ENCODE measurements at places on chromosomes 16 and 17.
A peak's percentile ranks its signal among the peaks of the same experiment; 100 is the strongest.

DNA sequence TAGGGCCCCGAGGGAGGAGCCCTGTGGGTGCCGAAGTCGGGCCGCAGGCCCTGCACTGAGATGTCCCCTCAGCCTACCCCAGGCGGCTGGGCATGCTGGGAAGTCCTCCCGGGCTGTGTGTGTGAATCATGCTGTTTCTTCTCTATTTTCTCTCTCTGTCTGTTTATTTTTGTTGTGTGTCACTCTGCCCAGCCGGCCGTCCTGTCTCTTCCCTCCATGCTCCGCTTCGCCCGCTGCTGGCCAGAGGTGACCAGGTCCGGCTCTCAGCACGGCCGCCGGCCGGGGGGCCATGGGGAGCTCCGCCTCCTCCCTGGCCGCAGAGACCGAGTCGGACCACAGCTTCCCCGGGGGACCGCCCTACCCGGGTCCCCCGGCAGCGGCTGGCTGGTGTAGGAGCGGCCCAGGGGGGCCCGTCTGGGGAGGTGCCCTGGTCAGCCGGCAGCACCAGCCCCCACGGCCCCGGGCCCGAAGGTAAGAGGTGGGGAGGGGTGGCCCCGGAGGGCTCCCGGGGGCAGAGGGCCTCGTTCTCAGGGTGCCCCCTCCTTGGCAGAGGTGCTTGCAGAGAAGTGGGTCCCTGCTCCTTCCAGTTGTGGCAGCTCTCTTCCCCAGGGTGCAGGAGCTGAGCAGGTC lies 12.5 kb downstream of the CAPN15 start:
- no peak for DNase-seq

DNA sequence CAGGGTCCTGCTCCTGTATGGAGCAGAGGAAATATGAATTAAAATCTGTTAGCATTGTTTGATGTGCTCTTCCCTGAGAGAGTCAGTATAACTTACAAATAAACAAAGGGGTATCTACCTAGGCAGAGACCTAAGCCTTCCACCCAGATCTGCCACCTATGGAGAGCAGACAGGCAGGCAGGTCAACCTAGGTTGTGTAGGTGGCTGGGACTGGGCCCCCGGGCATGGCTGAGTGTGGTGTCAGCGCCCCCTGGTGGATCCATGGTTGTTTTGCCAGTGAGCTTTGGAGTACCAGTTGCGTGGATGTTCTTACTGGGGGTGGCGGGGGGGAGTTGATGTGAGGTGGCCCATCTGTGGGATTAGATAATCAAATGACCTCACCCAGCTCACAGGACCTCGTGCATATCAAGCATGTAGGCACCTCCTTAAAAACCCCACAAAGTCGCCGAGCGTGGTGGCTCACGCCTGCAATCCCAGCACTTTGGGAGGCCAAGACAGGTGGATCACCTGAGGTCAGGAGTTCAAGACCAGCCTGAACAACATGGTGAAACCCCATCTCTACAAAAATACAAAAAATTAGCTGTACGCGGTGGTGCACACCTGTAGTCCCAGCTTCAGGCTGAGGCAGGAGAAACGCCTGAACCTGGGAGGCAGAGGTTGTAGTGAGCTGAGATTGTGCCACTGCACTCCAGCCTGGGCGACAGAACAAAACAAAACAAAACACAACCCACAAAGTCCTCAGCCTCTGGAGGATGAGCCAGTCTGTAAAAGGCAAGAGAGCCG lies 17.6 kb downstream of the DUS2 start:
- DNase-seq: peak; percentile 90

DNA sequence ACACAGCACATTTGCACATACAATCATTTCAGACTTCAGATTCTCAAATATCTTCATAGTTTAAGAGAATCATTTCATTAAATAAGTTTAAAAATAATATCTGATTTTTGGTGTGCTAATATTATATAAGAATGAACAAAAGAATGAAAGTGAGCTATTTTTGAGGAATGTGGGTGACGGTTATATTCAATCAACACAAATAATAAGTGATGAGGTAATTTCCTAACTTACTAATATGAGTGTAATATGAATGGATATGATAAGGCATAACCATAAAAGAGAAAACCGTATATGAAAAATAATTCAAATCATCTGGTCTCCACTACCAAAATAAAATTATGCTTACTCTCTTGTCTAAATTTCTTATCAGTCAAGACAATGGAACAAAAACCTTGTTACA lies 68.4 kb upstream of the NACA2 start:
- no peak for DNase-seq

GRCh38 chr17:83007504-83008185 lies 71.8 kb upstream of the METRNL start:
- no peak for DNase-seq

DNA sequence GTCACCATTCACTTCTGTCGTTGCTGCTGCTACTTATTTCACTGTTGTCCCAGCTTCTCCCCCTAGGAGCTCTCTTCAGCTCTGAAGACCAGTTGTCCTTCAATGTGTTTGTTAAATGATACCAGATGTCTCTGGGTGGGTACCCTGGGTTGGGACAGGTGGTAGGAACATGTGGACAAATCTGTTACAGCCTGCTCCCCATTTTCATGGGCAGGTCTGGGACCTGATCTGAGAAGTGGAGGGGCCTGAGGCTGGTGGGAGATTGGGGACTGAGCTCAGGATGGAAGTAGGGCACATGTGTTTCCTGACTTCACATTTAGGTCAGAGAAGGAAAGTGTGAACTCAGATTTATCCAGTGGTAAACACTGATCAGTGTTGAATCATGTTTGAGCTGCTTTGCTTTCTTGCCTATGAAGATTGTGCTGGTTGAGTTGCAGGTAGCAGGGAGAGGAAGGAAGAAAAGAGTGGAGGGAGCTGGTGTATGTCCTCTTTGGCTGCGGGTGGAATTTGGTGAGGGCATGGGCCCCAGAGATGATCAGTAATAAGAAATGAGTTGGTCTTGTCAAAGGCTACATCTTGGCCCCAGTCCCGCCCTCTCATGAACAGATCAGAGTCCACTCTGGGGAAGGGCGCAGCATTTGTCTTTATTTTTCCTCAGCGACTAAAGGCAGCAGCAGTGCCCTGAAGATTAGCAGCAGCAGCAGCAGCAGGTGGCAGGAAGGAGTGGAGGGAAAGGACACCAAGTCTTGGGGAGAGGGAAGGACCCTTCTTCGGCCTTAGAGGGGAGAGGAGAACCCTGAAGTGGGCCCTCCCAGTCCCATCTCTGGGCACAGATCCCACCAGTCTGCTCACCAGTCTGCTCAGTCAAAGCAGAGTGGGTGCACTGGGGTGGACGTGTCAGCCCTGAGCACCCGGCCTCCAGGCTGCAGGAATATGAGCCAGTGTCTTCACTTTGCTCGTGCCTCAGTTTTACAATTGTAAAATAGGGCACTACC lies 6.1 kb upstream of the EFTUD2 start:
- DNase-seq: no peak

GRCh38 chr17:47638903-47639302 lies 10.8 kb upstream of the KPNB1 start:
- no peak for DNase-seq

- no peak for DNase-seq
Observed at GRCh38 chr17:77329741-77330531, 189.2 kb downstream of the SEC14L1 start.

DNA sequence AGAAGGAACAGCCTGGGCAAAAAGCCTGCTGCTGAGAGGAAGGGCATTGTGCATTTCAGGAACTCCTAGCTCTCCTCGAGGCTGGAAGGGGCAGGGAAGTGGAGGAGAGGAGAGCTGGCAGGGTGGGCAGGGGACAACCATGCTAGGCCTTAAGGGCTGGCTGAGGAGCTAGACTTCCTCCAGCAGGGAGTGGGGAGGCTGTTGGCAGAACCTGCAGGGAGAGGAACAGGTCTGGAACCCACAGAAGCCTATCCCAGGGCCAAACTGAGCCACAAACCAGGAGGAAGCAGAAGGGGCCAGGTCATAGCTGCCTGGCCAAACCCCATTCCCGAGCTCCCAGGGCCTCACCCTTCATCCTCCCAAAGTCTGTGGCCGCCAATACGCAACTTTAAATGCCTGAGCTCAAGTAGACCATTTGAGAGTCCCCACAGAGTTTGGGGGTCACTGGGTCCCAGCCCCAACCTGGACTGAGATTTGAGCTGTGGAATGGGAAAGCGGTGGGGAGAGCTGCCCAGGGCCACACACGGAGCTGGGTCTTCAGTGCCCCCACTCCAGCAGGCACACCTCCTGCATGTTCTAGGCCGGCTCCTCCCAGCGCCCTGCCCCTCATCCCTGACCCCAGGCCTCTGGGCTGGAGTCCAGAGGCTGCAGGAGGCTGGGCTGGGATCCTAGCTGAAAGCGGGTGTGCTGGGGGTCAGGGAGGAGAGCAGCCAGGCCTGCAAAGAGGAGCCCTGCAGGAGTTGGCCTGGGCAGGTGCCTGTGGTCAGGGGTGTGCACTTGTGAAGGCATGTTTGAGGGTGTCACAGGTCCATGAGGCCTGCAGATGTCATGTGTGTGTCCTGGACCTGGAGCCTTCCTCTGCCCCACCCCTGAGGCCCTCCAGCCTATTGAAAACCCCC lies 4.5 kb downstream of the CDH5 start:
- DNase-seq: no peak

DNA sequence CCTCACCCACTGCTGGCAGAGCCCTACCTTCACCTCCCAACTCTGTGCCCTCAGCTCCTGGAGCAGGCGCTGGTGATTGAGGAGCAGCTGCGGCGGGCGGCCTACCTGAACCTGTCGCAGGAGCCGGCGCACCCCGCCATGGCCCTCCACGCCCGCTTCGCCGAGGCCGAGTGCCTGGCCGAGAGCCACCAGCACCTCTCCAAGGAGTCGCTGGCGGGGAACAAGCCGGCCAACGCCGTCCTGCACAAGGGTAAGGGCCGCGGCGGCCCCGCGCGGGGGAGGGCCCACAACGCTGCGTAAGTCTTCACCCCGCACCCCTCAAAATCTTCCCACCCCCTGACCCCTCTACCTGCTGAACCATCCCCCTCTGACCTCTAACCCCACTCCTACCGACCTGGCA lies 7.0 kb downstream of the RNF227 start:
- no peak for DNase-seq

- no peak for DNase-seq
Observed at GRCh38 chr16:962901-963814, 7.6 kb downstream of the LMF1 start.
